ENCODE measurements at places on chromosomes 3 and 15.

DNA sequence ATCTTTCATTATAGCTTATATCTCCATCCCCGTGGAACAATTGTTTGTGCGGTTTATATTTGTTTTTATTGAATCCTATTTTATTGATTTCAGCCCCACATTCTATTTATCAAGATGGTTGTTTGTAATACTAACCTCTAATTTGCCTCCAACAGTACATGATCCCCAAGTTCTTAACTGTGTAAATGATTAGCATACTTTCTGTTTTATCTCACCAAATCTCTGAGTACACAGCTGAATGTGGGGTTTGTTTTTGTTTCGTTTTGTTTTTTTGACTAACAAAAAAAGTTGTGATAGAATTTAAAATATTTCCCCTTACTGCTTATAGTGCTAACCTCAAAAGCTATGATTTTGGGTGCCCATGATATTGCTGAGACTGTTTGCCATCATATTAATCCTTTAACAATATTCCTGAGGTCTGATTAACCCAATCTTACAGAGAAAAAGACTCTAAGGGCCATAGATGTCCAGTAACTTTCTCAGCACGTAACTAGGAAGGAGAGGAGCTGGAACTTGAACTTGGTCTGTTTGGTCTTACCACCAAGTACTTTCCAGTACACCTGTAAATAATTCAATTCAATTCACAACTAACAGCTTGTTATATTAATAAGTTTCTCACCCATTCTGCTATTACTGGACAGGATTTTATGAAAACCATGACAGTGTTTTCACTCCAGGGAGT lies 789.8 kb downstream of the TUSC7 start:
- DNase-seq: no peak

GRCh38 chr3:4029135-4029534 lies 229.9 kb downstream of the LRRN1 start:
- no peak for DNase-seq

DNA sequence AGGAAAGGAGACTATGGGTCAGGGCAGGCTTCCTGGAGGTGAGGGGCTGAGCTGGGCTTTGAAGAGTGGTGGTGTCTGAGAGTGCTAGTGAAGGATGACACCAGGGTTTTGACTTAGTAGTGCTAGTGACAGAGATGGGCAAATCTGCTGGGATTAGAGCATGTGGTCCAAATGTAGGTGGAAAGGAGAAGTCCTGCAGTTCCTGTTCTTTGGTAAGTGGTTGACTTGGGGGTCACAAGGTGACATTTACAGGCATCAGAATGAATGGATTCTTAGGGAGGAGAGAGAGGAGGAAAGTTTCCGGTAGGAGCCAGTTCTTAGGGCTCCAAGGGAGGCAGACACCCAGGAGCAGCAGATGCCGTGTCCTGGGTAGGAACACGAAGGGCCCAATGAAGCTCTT lies 796 bp upstream of the DOCK3 start:
- no peak for DNase-seq

- DNase-seq: peak; percentile 33
Measured at GRCh38 chr15:38389924-38390542, 63.9 kb upstream of the FAM98B start.

GRCh38 chr3:29026286-29026685 lies 254.6 kb upstream of the RBMS3 start:
- no peak for DNase-seq

GRCh38 chr3:42080453-42080872 lies 10.7 kb upstream of the TRAK1 start:
- DNase-seq: no peak

DNA sequence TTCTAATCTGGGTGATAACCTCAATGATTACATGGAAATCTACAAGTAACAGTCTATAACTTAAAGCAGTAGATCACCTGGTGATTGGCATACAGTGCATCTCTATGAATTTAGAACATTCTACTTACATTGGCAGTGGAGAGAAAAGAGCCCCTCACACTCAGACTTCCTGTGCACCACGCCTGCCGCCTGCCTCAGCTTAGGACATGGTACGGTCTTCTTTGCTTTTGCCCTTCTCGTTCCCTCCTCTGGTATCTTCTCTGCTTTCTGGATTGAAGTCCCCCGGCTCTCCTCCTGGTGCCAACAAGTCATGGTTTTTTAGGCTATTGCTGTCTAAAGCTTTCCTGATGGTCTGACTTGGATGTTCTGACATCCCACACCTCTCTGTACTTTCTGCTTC lies 7.9 kb upstream of the KCNMB3 start:
- DNase-seq: no peak

- DNase-seq: peak; percentile 5
Measured at GRCh38 chr3:10419637-10420232, 85.7 kb downstream of the ATP2B2 start.

DNA sequence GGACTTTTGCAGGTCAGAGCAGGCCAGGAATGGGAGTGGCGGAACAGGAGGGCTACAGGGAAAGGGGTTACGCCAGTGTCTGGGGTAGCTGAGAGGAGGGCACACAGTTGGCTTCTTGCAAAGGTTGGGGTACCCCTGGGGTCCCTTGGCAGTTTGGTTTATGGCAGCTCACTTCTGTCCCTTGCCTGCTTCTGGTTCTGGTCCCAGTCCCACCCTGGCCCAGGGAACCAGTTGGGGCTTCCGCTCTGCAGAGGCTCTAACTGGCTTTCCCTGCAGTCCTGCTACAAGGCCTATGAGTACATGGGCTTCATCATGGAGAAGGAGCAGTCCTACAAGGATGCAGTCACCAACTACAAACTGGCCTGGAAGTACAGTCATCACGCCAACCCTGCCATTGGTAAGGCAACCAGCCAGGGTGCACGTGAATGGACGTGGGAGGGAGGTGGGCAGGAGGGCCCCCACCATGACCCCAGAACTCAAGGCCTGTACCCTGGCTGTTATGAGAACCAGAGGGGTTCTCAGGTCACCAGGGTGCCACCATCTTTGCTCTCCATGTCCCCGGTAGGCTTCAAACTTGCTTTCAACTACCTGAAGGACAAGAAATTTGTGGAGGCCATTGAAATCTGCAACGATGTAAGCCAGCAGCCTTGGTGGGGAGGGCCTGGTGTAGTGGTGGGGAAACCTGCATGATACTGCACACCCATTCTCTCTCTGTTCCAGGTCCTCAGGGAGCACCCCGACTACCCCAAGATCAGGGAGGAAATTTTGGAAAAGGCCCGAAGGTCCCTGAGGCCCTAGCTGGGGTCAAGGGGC lies 15.2 kb downstream of the CSRNP1 start:
- no peak for DNase-seq
